ENCODE measurements at places on chromosomes 3 and 15.
A peak's percentile ranks its signal among the peaks of the same experiment; 100 is the strongest.

GRCh38 chr3:15647611-15648167 is 46.1 kb downstream of the BTD start:
- DNase-seq, result no peak

GRCh38 chr3:172859041-172859440 is 108.5 kb downstream of the ECT2 start:
- no peak for DNase-seq

GRCh38 chr15:92161039-92161670 is 232.5 kb upstream of the ST8SIA2 start:
- DNase-seq, result no peak

DNA sequence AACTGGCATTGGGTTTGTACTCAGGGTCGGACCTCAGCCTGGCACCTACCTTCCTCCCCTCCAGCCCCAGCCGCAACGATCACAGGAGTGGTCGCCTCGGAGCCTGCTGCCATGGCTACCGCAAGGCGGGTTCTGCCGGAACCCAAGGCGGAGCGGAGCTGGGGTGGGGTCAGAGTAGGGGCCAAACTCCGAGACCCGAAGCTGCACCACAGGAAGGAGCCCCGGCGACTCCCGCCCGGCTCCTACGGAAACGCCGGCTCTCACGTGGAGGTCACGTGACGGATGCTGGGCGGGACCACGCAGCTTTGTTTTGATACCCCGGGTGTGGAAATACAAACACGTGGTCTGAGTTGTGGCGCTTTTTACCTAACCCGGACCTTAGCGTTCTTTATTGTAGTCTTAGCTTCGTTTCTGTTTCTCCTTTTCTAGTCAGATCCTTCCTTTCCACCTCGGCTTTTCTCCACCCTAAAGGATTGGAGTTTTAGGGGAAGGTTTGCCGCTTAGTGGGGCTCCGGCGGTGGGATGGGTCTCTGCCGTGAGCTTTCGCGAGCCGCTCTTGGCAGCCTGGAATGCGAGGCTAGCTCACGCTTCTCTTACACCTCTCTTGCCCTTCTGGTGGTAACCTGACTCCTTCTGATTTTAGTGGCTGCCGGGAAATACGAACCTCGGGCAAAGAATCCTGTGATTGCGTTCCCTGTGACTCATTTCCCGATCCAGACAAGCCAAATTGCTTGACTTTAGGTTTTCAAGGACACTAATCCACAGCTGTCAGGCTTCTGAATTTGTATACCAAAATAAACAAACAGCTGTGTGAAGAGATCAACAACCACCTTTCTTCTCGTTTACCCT is at the start of gene HSPBAP1:
TSS of gene HSPBAP1 (minus strand) at position 264 of the 849 bp plus-strand sequence. CDS start at position 113, 151 bp downstream.
- DNase-seq, result peak; percentile 87

DNA sequence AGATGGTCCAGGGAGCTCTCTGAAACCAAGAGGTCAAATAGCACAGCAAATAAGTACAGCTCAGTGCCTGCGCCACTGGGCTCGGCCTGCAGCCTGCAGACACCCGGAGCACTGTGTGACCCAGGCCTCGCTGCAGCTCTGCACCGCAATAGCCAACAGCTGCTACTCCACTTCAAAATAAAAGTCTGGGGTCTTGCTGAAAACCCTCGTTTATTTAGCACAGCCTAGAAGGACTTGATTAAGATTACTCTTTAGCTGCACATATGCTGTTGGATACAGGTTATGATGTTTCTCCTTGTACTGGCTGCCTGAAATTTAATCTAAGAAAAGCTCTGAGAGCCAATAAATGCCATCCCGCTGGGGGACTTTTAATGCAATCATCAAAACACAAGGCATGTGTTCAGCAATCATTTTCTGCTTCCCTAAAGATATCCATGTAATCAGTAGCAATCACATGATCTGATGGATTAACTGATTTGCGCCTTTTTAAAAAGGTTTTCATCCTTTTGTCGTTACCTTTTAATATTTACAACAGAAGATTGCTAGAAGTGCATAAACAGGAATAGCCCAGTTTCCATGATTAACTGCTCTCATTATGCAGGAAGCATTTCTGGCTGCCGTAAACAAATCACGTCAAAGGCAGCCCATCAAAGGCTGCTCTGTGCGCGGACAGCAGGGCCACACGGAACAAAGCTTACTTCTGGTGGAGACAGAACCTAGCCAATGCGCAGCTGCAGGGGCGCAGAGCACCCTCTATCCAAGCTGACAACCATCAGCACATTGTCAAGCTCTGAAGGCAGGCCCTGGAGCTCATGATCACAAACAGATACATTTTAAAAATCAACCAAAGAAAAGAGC is 58.8 kb downstream of the CLASP2 start:
- DNase-seq, result no peak

DNA sequence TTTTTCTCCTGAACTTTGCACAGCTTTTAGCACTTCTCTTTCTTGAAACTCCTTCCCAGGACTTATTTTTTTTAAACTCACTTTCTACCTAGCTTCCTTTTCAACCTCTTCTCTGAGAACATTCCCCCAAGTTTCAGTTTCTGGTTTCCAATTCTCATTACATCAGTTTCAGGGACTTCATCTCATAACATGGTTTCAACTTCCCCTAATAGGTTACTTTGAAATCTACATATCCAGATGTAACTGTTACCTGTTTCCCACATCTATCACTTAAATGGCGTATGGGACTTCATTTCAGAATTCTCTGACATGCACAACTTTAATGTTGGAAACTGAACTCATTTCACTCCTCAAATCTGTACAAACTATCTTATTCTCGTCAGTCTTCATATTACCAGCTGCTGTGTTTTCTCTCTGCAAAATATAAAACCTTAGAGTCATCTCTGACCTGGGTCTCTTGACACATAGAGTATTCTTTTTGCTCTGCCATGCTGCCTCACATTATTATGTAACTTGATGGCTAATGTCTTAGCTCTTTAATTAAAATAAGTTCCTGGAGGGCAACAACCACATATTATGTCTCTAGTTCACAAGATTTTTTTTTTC is 58.4 kb downstream of the NME9 start:
- no peak for DNase-seq

GRCh38 chr15:71197620-71198019 is 82.3 kb downstream of the THSD4 start:
- no peak for DNase-seq

DNA sequence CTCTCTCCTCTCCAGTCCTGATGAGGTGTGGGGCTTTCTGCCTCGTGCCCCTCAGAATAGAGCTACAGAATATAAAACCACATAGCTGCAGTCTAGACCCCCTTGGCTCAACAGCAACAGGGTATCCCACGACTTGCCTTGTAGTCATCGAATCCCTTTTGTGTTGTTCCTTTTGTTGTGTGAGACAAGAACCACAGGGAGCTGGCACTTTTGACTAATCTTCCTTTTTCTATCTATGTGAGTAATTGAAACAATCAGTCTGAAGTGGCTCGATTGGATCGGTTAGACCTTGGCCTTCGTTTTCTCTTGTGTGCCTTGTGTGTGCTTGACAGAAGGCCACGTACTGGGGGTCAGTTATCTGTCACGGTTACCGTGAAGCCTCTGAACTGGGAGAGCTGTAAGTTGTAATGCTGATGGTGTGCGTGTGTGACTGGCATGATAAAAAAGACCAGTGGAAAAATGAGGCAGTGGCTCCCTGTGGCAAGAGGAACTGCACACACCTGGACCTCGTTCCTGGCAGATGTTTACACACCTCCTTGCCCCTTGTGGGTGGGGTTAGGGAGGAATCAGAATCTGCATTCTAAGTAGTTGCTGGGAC is 23.2 kb upstream of the IQCF6 start:
- DNase-seq, result no peak

GRCh38 chr3:134375582-134376384 is 1.5 kb upstream of the AMOTL2 start:
- DNase-seq, result no peak

- no peak for DNase-seq
Observed at GRCh38 chr15:75451202-75451673, 252 bp downstream of the SIN3A start.

- DNase-seq, result no peak
Observed at GRCh38 chr3:122785231-122785630, 8.4 kb downstream of the HSPBAP1 start.

- no peak for DNase-seq
Observed at GRCh38 chr3:15339786-15340215, 7.4 kb upstream of the SH3BP5 start.

- peak; percentile 69 for DNase-seq
Observed at GRCh38 chr3:11624161-11624560, 19.6 kb downstream of the VGLL4 start.

DNA sequence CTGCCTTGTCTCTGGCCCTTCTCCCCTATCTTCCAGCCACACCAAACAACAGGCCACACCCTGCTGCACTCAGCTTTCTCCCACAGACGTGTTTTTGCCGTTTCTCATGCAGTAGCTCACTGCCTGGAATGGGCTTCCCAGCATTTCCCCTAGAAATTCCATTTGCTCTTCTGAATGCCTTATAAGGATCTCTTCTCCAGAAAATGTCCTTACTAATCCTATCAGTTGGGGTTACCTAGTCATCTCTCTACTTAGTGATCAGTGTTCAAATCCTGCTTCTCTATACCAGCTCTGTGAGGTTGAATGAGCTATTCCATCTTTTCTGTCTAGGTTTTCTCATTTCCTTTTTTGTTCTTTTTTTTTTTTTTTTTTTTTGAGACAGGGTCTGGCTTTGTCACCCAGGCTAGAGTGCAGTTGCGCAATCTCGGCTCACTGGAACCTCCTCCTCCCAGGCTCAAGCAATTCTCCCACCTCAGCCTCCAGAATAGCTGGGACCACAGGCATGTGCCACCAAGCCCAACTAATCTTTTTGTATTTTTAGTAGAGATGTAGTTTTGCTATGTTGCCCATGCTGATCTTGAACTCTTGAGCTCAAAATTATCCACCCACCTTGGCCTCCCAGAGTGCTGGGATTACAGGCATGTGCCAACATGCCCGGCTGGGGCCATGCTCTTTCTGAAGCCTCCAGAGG is 98.2 kb upstream of the CHD2 start:
- DNase-seq, result no peak

DNA sequence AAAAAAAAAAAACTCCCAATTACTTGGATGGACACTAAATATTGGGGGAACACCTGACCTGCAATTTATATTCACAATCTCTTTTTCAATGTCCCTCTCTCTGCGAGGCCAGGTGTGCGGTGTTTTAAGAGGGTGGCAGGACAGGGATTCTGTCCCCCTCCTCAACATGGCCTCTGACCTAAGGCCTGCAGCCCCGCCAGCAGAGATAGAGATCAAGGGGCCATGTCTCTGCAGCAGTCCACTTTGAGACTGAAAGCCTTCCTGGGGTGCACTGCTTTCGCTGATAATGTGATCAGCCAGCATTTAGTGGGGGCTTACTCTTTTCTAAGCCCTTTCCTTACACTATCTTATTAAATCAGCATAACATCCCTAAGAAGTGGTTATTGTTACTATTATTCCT is 419.9 kb downstream of the OCA2 start:
- DNase-seq, result no peak

GRCh38 chr15:94023531-94023930 is 207.8 kb upstream of the MCTP2 start:
- DNase-seq, result no peak

DNA sequence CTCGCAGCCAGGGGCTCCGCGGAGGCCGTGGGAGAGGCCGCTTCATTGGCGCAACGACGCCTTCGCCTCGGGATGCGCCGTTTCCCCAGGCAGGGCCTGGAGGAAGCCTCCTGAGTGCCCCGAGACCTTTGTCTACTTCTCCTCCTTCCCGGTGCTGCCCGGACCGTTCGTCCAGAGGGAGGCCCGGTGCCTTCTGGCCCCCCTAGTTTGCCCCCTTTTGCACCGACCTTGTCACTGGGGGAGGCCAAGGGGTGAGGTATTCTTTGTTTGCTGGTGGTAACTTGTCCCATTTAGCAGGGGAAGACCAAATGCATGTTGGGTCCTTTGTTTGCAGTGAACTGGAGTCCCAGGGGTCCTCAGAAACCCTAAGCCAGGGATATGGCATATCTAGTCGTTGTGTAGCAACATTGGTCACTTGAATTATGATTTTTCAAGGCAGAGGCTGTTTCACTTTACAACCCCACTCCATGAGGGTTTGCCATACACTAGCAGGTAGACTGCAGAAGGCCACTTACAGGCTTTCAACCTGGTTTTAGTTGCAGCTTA is 615 bp downstream of the DHX30 start:
- DNase-seq, result no peak

GRCh38 chr3:197737749-197738462 is 1.2 kb upstream of the RUBCN start:
- no peak for DNase-seq

GRCh38 chr15:71768184-71768583 is 42.2 kb upstream of the NR2E3 start:
- no peak for DNase-seq

DNA sequence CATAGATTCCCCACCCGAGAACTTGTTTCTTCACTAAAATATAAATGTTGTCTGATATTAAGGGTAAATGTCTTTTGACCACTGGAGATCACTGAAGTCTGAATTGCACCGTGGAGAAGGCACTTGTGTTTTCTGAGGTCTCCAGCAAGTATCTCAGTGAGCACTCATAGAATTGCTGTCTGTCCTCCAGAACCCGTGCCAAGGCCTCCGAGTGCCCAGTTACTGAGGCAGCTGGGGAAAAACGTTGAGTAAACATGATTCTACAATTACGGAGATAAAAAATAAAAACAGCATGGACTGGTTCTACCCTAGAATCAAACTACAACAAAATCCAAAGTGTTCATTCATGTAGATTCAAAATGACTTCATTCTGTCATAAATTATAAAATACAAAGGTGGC is 60.0 kb downstream of the MLH1 start:
- no peak for DNase-seq

DNA sequence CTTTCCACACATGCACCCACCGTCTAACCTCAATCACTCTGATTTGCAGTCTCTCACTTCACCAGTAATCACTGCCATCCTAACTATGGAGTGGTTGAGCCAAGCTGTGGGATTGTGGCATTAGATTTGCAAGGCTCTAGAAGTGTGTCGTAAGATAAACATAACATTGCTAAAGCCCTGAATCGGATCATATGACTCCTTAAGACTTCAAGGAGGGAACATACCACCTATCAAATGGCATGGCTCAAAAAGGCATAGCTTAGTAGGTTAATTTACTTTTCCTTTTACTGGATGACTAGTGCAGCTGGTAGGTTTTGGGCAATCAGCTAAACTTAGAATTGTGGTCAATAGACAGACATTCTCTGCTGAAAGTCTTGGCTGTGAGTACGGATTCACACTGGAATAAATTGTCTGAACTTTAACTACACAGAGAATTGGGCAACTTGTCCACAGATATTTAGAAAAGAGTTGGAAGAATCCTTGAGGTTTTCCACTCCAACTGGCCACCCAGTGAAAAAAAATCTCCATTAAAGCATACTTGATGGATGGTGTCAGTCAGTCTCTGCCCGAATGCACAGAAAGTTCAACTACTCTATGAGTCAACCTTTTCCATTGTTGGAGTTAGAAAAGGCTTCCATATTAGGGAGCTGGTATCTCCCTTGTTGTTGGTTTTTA is 476.7 kb upstream of the CBLB start:
- DNase-seq, result no peak

GRCh38 chr3:186536883-186537844 is 7.0 kb downstream of the CRYGS start:
- no peak for DNase-seq

- DNase-seq, result no peak
Observed at GRCh38 chr3:126121632-126122031, 37.7 kb upstream of the SLC41A3 start.

All from stimulated activated CD8-positive, alpha-beta memory T cell treated with anti-CD3 and anti-CD28 coated beads, Interleukin-15, amount 100 ng/mL, for 48 hours (primary cell).